ENCODE measurements at places on chromosomes 12 and 14.

DNA sequence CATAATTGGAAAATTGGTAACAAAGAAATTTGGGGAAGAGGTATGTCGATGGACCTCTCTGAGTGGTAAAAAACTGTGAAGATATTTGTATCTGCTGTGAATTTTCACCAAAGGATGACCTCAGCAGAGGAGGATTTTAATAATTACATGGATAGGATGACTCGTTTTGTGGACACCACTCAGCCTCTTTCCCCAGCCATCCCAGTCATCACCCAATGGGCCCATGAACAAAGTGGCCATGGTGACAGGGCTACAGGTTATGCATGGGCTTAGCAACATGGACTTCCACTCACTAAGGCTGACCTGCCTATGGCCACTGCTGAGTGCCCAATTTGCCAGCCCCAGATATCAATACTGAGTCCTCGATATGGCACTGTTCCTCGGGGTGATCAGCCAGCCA is 577.5 kb upstream of the FBXO33 start:
- DNase-seq = no peak

GRCh38 chr14:70931008-70931407 is 23.7 kb downstream of the PCNX1 start:
- DNase-seq = no peak

DNA sequence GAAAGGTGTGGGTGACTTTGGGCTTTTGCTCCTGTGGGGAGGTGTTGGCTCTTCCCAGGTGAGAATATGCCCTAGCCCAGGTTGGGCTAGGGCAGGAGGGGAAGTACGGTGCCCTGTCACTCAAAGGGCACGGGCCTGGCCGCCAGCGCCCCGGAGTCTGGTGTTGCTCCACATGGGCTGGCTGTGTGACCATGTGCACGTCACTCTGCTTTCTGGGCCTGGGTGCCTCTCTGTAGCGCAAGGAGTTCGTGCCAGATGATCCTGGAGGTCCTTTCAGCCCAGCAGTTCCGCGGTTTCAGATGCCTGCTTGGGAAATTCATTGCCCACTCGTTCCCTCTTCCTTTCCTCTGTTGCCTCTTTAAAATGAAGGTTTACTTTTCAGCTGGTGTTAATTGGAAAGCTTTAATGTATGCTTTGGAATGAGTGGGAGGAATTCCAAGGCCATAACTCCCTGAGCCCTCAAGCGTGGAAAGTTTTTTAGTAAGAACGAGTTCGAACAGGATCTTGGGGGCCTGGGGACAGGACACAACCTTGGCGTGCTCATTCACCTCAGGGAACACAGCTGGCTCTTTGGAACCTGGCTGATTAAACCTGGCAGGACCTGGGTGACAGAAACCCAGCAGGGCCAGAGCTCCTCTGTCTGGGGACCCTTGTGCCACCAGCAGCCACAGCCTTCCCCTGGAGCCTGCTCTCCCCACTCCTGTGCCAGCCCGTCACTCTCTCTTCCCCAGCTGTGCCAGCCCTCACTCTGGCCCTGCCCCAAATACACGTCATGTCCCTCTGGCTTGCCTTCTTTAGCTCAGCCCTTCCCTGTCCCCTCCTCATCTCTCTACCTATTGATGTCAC is 42.8 kb downstream of the TSPAN9 start:
- no peak for DNase-seq

GRCh38 chr14:30053103-30053502 is 125.5 kb upstream of the PRKD1 start:
- DNase-seq = no peak

GRCh38 chr14:35855876-35856481 is 29.8 kb downstream of the BRMS1L start:
- no peak for DNase-seq

GRCh38 chr14:100382106-100382455 is 58.9 kb downstream of the SLC25A47 start:
- DNase-seq = no peak

DNA sequence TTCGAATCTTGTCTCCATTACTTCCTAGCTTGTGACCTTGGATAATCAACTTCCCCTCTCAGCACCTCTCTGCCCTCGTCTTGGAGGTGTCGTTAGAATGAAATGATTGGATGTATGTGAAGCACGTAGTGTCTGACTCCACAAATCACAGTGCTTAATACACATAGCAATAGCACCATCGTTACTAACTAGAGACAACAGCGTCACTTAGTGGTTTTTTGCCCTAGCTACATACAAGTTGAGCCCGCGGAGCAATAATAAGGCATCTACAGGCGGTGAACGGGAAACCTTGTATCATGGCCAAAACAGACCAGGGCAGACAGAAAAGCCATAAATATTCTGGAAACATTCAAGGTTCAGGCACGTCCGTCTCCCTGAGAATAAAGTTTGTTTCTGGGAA is 154.9 kb downstream of the ASCL4 start:
- peak; percentile 25 for DNase-seq

DNA sequence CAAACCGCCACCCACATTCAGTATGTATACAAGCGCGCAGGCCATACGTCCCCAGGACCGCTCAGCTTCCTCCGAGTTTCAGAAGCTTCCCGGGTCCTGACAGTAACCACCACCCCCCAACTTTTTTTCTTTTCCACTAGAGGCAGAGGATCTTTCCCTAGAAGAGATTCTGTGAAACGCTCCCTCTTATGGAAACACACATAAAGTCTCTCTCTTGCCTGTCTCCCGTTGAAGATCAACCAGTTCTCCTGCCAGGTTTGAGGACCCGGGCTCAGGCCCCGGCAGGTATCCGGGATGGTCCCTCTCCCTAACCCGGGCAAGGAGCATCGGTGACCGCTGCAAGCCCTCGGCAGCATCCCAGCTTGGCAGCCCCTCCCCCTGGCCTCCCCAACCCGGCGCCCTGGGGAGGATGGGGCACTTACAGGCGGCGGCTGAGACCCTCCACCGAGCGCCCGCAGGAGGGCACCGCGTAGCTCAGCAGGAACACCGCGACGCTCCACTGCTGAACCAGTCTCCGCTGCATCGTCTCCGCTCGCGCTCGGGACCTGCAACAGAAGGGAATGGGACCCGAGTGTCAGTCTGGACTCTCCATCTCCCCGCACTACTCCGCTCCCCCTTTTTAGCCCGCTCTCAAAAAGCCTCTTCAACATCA is 3.4 kb downstream of the PTHLH start:
- no peak for DNase-seq

GRCh38 chr12:109555431-109556315 is 17.6 kb downstream of the MMAB start:
- no peak for DNase-seq

- no peak for DNase-seq
Measured at GRCh38 chr14:63301891-63302534, 16.7 kb downstream of the GPHB5 start.

DNA sequence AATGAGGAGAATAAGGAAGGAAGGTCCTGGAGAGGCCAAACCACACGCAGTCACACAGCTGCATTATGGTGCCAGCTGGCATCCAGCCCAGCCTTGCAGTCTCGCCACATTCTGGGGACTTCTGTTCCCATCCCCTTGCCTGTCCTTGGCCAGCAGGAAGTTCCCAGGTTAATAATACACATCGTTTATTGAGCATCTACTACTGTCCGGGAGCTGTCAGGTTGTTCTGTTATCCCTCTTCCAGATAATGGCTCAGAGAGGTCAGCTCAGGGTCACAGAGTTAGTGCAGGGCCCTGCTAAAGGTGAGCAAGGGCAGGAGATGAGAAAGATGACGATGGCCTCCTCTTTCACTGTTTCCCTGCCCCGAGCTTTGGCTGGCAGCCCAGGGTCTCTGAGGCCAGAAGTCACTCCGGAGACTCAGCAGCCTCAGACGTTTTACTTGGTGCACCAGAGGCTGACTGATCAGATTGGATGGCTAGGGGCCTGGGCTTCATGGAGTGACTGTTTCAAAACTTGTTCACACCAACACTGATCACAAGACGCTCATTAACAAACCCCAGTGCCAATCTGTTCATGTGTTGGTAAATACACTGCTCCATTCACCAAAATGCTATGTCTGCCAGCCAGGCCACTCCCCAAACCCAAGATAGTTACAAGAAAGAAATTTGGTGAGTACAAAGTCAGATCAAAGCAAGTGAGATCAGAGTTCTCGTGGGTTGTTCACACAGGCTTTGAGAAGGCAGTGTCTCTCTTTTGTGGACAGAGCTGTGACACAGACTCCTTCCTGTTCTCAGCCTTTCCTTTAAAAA is 79.2 kb downstream of the B4GALNT3 start:
- DNase-seq = peak; percentile 59

DNA sequence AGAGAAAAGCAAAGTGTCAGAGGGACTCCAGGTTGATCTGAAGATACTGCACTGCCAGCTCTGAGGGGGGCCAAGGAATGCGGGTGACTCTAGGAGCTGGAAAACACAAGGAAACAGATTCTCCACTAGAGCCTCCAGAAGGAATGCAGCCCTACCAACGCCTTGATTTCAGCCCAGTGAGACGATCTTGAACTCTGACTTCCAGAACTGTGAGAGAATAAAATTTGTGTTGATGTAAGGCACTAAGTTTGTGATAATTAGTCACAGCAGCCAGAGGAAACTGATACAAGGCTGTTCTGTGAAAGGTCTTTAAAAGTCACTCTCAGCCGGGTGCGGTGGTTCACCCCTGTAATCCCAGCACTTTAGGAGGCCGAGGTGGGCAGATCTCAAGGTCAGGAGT is 34.2 kb downstream of the CKAP4 start:
- no peak for DNase-seq

GRCh38 chr14:31205681-31206535 is 1.7 kb downstream of the HECTD1 start:
- DNase-seq = peak; percentile 77

DNA sequence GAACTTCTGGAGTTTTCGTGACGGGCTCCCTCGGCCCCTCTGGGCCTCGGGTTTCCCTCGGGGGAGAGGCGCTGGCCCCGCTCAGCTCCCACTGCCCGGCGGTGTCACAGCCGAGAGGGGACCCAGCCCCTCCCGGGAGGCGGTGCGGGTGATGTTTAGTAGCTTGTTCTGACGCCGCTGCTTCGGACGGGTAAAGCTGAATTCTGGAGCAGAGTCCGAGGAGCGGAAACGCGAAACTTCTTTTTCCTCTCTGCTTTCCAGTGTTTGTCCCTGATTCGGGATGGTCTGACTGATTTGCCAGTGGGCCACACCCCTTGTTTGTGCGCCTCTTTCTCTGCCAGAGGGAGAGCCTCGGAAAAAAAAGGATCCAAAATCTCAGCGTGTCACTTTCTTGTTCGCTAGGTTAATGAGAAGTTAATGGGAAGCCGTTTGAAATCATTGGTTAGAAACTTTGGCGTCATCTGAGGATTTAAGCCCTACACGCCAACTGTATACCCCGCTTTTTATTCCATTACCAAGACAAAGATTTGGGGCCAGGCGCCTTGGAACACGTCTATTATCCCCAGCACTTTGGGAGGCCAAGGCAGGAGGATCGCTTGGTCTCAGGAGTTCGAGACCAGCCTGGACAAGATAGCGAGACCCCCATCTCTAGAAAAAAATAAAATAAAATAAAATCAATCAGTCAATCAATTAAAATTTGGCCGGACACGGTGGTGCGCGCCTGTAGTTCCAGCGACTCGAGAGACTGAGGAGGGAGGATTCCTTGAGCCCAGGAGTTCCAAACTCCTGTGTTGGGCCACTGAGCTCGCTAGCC is 756 bp downstream of the TULP3 start:
- peak; percentile 19 for DNase-seq

DNA sequence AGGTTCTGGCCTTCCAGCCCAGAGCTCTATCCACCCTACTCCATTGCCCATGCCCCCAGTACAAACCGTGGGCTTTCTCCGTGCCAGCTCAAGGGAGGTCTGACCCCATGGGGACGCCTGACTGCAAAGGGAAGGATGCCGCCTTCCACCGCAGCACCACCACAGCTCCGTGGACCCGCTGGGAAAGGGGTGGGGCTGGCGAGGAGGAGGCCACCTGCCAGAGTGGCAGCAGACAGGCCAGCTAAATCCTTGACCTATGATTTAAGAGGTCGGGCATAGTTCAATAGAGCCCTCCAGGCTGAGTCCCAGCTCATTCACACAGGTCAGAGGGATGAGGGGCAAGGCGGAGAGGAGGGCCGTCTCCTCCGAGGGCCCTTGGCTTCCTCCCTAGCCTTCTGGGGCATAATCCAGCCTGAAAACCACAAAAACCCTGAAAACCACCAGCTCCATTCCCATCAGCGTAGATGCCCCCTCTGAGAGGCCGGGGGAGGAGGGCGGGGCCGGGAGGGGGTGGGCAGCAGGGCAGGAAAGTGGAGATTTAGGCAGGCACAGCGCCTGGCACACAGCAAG is 14.9 kb upstream of the FIGNL2 start:
- no peak for DNase-seq

- DNase-seq = no peak
Measured at GRCh38 chr14:68884031-68885030, 91.5 kb upstream of the ZFP36L1 start.

- no peak for DNase-seq
Measured at GRCh38 chr12:92753976-92754885, 51.4 kb downstream of the PLEKHG7 start.

DNA sequence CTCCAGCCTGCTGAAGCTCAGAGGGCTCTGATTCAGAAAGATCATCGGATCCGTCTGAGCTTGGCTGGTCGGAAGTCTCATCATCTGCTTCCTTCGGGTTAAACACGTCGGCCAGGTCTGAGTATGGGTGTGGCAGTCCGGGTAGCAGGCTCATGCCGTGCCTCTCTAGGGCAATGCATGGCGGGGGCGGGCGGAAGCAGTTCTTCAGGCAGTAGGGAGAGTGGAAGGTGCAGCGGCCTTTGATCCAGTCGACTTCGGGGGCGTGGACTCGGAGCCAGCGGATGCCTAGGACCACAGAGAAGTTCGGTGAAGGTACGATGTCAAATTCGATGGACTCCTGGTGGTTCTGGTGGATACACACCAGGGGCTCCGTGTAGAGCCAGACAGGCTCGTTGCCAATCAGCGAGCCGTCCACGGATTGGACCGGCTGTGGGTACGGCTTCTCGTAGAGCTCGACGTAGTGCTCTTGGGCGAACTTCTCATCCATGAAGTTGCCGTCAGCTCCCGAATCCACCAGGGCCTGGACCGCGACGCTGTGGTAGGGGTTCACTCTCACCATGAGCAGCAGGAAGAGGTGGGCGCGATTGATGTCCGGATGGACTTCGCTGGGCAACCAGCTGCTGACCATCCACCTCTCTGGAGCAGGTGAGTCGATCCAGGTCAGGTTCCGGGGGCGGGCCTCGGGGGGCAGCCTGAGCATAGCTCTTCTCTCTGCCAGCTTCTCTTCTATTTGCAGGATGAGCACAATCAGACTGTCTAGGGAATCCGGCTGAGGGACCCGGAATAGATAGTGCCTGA is 20.3 kb downstream of the RTL1 start:
- no peak for DNase-seq

DNA sequence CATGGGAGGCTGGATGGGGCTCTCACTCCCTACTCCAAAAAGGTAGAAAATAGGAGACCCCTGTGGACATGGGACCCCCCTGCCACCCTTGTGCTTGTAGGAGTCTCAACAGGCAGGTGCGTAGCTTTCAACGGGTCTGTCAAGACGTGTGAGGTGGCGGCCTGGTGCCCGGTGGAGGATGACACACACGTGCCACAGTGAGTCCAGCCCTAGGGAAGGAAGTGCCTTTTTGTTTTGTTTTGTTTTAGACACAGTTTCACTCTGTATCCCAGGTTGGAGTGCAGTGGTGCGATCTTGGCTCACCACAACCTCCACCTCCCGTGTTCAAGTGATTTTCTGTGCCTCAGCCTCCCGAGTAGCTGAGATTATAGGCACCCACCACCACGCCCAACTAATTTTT is 12.9 kb downstream of the P2RX4 start:
- no peak for DNase-seq

- DNase-seq = no peak
Measured at GRCh38 chr12:127311720-127312364, 955.1 kb upstream of the TMEM132C start.
